ENCODE measurements at places on chromosomes 12 and 14. TPM values are rescaled to one million over a fixed set of nuclear protein-coding genes. Genes with fewer than 3 reads are reported as not detected.
A peak's percentile ranks its signal among the peaks of the same experiment; 100 is the strongest.

GRCh38 chr12:11897923-11898322 lies 172.8 kb upstream of the BCL2L14 start:
- no peak overlapping the region for H3K4me3 ChIP-seq
- no peak overlapping the region for H3K27ac ChIP-seq
- no peaks in the 10 kb centered on the region for H3K36me3 ChIP-seq
- H3K4me1 ChIP-seq: peaks cover 8% of the 10 kb centered on the region
- DNase-seq: no peak
- H3K27me3 ChIP-seq: no peaks in the 10 kb centered on the region

DNA sequence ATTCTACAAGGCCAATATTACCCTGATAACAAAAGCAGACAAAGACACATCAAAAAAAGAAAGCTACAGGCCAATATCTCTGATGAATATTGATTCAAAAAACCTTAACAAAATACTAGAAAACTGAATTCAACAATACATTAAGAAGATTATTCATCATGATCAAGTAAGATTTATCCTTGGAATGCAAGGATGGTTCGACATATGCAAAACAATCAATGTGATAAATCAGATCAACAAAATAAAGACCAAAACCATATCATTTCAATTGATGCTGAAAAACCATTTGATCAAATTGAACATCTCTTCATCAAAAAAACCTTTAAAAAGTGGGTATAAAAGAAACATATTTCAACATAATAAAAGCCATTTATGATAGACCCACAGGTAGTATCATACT lies 117.3 kb downstream of the CPNE8 start:
- no peaks in the 10 kb centered on the region for H3K4me1 ChIP-seq
- H3K36me3 ChIP-seq: no peaks in the 10 kb centered on the region
- H3K4me3 ChIP-seq: no peak overlapping the region
- no peak for DNase-seq
- no peak overlapping the region for H3K27ac ChIP-seq
- H3K27me3 ChIP-seq: no peaks in the 10 kb centered on the region

DNA sequence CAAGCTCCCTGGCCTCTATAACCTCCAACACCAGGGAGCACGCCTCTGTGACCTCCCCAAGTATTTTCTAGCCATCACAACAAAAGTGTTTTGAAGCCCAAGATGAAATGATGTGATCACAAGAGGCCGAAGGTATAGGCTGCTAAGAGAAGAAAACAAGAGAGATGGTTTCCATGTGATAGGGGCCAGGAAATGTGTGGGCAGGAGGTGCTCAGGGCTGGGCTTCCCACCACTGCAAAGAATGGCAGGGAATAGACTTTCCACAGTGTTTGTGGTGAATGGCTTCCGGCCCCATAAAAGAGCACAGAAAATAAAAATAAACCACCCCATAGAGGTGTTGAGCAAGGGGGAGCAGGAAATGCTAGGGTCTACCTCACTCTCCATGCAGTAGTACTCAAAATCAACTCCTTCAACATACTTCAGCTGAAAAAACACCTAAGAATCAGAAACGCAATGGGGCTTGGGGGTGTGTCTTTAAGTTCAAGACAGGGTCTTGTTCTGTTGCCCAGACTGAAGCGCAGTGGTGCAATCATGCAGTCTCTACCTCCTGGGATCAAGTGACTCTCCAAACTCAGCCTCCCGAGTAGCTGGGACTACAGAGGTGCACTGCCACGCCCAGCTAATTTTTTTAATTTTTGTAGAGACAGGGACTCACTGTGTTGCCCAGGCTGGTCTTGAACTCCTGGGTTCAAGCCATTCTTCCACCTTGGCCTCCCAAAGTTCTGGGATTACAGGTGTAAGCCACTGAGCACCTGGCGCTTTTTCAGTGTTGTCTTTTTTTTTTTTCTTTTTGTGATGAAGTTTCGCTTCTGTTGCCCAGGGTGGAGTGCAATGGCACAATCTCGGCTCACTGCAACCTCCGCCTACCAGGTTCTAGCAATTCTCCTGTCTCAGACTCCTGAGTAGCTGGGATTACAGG lies 27.1 kb downstream of the DAD1 start:
- peak overlapping the region; percentile 49 for H3K27ac ChIP-seq
- H3K27me3 ChIP-seq: no peaks in the 10 kb centered on the region
- H3K36me3 ChIP-seq: peaks cover 16% of the 10 kb centered on the region
- peaks cover 61% of the 10 kb centered on the region for H3K4me1 ChIP-seq

GRCh38 chr14:84340938-84341337 lies 1189.0 kb upstream of the FLRT2 start:
- no peak overlapping the region for H3K27ac ChIP-seq
- no peaks in the 10 kb centered on the region for H3K36me3 ChIP-seq
- H3K4me1 ChIP-seq: no peaks in the 10 kb centered on the region
- no peak overlapping the region for H3K4me3 ChIP-seq
- no peaks in the 10 kb centered on the region for H3K27me3 ChIP-seq
- no peak for DNase-seq

DNA sequence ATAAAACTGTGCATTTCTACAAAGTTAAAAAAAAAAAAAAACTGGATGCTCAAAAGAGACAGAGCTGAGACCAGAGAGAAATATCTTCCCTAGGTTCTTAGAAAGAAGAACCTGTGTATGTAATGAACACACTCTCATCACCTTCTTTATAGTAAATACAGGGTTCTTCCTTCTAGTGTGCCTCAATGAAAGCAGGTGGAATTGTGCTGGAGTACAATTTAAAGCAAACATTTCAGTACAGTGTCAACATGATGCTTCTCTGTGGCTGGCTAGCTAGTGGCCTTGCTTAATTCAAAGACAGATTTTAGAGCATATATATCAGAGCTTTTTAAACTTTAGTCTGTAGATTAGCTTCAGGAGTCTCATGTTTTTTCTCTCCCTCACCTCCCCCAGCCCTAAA lies 249.8 kb upstream of the ARHGAP5 start:
- H3K4me3 ChIP-seq: no peak overlapping the region
- DNase-seq: no peak
- H3K4me1 ChIP-seq: no peaks in the 10 kb centered on the region
- H3K36me3 ChIP-seq: 0 out of 3 replicates have a peak, but pooled peaks cover 4% of the 10 kb centered on the region

DNA sequence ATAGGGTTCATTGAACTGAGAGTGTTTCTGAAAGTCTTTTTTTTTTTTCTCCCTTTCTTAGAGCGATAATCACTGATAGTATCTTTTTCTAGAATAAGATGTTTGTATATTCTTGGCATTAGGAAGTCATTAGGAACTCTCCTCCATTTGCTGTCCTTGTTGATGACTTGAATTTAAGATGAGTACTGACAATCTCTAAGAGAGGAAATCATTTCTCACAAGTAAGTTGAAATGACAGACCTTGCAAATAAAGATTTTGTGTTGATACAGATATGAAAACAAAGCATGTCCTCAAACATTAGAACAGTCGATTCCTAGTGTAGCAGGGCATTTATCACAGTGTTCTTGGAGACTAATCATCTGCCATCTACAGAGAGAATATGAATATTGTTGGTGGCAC lies 458.4 kb upstream of the SYT1 start:
- no peak for DNase-seq
- H3K4me1 ChIP-seq: no peaks in the 10 kb centered on the region
- no peak overlapping the region for H3K27ac ChIP-seq
- H3K4me3 ChIP-seq: no peak overlapping the region

DNA sequence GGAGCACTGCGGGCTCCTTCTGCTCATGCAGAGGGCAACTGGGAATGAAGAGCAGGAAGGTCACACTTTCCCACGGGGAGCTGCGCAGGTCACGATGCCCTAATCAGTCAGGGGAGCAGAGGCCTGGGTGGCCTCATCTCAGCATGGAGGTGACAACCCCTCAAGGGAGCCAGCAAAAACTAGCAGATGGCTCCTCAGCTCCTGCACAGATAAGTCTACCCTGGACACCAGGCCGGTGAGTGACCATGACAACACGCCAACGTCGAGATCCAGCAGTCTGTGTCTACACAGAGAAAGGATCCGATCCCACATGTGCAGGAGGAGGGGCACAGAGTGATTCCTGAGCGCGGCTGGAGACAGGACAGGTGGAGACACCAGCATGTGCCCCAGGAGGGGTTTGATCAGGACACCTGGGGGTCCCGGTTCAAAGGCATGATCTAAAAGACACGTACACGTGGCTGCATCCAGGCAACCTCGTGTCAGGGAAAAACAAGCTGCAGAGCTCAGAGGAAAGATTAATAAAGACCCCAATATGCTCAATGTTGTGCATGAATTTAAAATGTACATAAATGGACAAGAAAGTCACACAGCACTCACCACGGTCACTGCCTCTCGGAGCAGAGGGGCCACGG lies 153.7 kb upstream of the SFSWAP start:
- no peak for DNase-seq
- H3K27ac ChIP-seq: no peak overlapping the region
- peaks cover 4% of the 10 kb centered on the region for H3K27me3 ChIP-seq
- no peak overlapping the region for H3K4me3 ChIP-seq
- H3K4me1 ChIP-seq: no peaks in the 10 kb centered on the region
- no peaks in the 10 kb centered on the region for H3K36me3 ChIP-seq

GRCh38 chr14:66115740-66116502 lies 370.2 kb upstream of the CCDC196 start:
- H3K27me3 ChIP-seq: no peaks in the 10 kb centered on the region
- H3K27ac ChIP-seq: no peak overlapping the region
- no peaks in the 10 kb centered on the region for H3K4me1 ChIP-seq
- H3K36me3 ChIP-seq: no peaks in the 10 kb centered on the region
- no peak for DNase-seq

DNA sequence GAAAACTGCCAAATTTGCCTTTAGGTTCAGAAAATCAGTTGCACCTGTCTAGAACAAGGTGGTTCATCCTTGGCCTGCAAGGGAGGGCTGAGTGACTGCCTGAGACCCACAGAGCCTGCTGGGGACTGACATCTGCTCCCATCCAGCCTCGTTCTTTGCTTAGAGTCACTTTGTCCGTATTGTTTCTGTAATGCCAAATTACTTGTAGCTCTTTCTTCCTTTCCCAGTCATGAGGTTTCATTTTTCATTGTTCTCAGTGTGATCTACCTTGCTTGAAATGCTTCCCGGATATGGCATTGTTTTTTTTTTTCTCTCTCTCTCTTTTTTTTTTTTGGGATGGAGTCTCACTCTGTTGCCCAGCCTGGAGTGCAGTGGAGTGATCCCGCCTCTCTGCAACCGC lies 21.3 kb downstream of the TSPAN9 start:
- H3K4me3 ChIP-seq: no peak overlapping the region
- no peak for DNase-seq
- no peaks in the 10 kb centered on the region for H3K36me3 ChIP-seq

DNA sequence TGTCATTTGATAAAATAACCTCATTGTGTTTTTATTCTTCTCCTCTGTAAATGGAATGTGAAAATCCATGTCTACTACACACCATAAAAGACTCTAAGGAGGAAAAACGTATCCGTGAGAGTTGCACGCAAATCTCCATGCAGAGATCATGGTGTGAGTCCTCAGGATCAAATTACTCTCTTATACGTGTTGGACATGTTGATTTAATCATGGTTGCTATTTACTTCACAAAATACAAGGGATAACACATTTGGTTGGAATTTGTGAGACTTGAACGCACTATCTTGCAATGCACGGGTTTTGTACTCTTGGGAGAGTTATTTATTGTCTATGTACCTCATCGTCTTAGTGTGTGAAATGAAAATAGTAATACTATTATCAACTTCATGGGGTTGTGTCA lies 128.0 kb upstream of the RASSF8 start:
- no peak overlapping the region for H3K4me3 ChIP-seq
- no peak for DNase-seq
- H3K36me3 ChIP-seq: no peaks in the 10 kb centered on the region
- no peaks in the 10 kb centered on the region for H3K4me1 ChIP-seq
- no peak overlapping the region for H3K27ac ChIP-seq

- no peaks in the 10 kb centered on the region for H3K36me3 ChIP-seq
- no peak overlapping the region for H3K4me3 ChIP-seq
- no peaks in the 10 kb centered on the region for H3K4me1 ChIP-seq
- H3K27me3 ChIP-seq: no peaks in the 10 kb centered on the region
- H3K27ac ChIP-seq: no peak overlapping the region
Measured at GRCh38 chr12:99444859-99445316, 202.7 kb upstream of the GARIN6 start.

GRCh38 chr14:55274146-55274545 lies 2.9 kb downstream of the FBXO34 start:
- no peak overlapping the region for H3K27ac ChIP-seq
- peaks cover 1% of the 10 kb centered on the region for H3K36me3 ChIP-seq
- no peak for DNase-seq
- H3K4me3 ChIP-seq: no peak overlapping the region
- no peaks in the 10 kb centered on the region for H3K27me3 ChIP-seq

- no peaks in the 10 kb centered on the region for H3K36me3 ChIP-seq
- H3K4me1 ChIP-seq: peaks cover 6% of the 10 kb centered on the region
- H3K27me3 ChIP-seq: no peaks in the 10 kb centered on the region
- DNase-seq: no peak
- H3K27ac ChIP-seq: no peak overlapping the region
Measured at GRCh38 chr14:102178806-102179205, 39.1 kb downstream of the WDR20 start.

- no peak overlapping the region for H3K27ac ChIP-seq
- H3K36me3 ChIP-seq: no peaks in the 10 kb centered on the region
- DNase-seq: no peak
- H3K4me1 ChIP-seq: no peaks in the 10 kb centered on the region
Measured at GRCh38 chr12:108169708-108170107, 40.6 kb downstream of the WSCD2 start.

- H3K27ac ChIP-seq: peak overlapping the region; percentile 78
- H3K4me3 ChIP-seq: no peak overlapping the region
- 0 out of 3 replicates have a peak, but pooled peaks cover 3% of the 10 kb centered on the region for H3K36me3 ChIP-seq
- H3K4me1 ChIP-seq: peaks cover 78% of the 10 kb centered on the region
- no peak for DNase-seq
Measured at GRCh38 chr14:59316151-59316830, 127.8 kb downstream of the DAAM1 start.

GRCh38 chr12:20601668-20602280 lies 93.4 kb upstream of the SLCO1C1 start:
- H3K36me3 ChIP-seq: no peaks in the 10 kb centered on the region
- H3K27me3 ChIP-seq: no peaks in the 10 kb centered on the region
- no peaks in the 10 kb centered on the region for H3K4me1 ChIP-seq
- DNase-seq: peak; percentile 28

EML5 gene
- total RNA-seq: 0.13 TPM

FOXA1 gene
- 58.1 TPM for total RNA-seq

LIN7A gene
- 31.9 TPM for total RNA-seq

B4GALNT3 gene
- 2.9 TPM for total RNA-seq
